Bone marrow (tissue), 2 donors: ENCODE measurements at places on chromosomes 2 and 18.

GRCh38 chr2:237535385-237536082 is 30.8 kb upstream of the PRLH start:
- DNase-seq, result no peak

DNA sequence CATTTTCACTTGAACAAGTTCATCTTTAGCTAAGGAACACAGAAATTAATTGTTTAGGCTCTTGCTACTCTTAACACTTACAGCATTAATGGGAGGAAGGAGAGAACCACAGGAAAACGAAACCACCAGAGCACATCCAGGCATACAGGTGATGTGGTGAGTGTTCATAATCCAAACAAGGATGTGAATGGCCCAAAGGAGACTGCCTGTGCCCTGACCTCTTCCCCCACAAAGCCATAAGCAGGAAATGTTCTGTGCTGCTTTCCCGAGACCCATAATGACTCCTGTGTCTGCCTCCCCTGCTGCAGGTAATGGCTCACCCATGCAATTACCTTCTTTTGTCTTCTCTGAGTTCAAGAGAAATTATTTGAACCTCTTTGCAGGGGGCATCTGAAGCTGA is 295.9 kb upstream of the LINC00305 start:
- DNase-seq, result no peak

GRCh38 chr18:69659142-69659651 is 258.5 kb downstream of the DOK6 start:
- DNase-seq, result no peak

DNA sequence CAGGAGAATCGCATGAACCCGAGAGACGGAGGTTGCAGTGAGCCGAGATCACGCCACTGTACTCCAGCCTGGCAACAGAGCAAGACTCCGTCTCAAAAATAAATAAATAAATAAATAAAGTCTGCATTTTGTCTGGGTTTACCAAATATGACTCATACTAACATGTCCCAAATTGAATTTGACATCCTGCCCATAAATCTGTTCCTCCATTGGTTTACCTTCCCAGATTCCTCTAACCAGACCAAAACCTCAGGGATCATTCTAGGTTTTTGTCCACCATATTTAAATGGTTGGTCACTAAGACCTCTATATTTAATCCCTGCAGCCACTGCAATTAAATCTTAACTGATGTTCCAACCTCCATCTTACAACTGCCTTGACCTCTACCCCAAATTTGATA is 150.9 kb downstream of the ATAD2B start:
- no peak for DNase-seq

- DNase-seq, result no peak
Measured at GRCh38 chr2:28557389-28558131, 61.7 kb downstream of the PLB1 start.

GRCh38 chr18:6052449-6052913 is 157.2 kb upstream of the TMEM200C start:
- DNase-seq, result no peak

DNA sequence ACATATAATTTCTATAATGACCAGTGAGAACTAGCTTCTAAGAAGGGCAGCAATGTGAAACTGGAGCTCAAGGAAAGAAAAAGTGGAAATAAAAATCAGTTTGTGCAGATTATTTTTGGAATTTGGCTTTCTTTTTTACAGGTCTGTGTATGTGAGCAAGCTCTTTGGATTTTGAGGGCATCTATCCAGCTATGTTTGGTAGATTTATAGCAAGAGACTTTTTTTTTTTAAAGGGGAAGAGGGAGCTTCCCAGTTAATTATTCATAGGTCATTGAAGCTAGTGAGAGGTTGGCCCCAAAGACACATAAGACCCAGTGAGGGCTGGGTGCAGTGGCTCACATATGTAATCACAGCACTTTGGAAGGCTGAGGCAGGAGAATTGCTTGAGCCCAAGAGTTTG is 24.0 kb upstream of the COLEC12 start:
- no peak for DNase-seq

- no peak for DNase-seq
Measured at GRCh38 chr2:109615637-109616144, 1.5 kb downstream of the SOWAHC start.
